ENCODE measurements at places on chromosomes 5 and 9.

DNA sequence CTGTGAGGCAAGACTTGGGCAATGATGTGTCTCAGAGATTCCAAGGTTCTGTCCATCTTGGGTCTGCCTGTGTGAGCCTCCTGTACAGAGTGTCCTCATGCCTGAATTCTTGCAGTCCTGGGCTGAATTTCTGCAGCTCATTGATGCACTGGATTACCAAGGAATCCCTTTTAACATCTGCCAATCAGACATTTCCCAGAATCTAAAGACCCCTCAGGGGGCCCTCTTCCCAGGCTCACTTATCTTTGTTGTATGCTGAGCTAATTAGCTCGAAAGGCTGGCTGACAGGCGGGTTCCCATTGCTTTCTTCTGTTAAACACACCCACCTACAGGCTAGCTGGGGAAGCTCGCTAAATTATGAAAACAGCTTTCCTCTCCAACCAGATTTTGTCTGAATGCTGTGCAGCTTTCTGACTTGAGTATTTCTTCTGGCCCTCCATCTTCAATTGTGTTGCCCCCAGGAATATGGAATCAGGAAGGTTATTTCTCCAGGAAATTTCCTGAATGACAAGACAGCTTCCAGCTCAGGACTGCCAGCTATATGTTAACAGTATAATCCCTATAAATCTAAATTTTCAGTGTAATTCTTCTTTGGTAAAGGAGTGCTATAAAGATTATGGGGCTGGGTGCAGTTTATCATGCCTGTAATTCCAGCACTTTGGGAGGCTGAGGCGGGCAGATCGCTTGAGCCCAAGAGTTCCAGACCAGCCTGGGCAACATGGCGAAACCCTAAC is at the start of gene LIX1:
Gene LIX1, minus strand, starts transcription at position 91 of the 734 bp plus-strand sequence. Its CDS starts 35 bp downstream, at position 56.
- peak; percentile 58 for DNase-seq

- DNase-seq = no peak
Measured at GRCh38 chr5:7823594-7823993, 27.3 kb downstream of the CFAP90 start.

DNA sequence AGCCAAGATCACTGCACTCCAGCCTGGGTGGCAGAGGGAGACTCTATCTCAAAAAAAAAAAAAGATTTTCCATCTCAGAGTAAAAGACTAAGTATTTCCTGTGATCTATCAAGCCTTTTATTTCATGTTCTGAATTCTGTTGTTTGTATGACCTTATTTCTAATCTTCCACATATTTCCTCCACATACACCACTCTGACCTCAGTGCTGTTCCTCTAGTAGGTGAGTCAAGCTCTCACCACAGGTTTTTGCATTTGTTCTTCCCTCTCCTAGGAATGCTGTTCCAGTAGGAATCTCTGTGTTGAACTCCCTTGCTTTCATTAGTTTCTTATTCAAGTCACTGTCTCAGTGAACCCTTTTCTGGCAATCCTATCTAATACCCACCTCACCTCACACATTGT is 68.1 kb downstream of the INVS start:
- DNase-seq = no peak

DNA sequence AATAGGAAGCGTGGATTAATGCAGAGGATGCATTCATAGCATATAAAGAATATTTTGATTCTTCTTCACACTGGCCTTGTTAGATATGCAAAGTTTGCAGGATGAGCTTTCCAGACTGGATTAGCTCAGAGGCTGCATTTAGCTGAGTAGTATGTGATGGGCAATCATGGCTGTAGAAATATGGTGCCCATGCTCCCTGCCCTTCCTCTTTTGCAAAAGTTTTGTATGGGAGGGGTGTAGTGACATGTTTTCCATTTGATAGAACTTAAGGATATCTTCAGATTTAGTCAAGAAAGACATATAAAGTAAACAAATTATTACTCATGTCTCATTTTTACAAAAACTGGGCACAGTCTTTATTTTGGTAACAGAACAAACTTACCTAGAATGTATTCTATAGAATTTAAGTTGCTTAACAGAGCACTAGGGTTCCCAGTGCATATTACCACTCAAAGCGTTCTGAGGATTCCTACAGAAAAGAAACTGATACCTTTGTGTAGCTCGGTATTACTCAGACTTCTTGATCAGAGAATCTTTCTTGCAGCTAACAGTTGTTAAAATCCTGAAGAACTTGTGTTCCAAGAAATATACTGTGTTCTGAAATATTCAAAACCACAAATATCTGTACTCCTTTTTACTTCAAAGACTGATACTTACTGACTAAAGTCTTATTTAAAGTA is 9.8 kb downstream of the GTF3C4 start:
- DNase-seq = no peak

DNA sequence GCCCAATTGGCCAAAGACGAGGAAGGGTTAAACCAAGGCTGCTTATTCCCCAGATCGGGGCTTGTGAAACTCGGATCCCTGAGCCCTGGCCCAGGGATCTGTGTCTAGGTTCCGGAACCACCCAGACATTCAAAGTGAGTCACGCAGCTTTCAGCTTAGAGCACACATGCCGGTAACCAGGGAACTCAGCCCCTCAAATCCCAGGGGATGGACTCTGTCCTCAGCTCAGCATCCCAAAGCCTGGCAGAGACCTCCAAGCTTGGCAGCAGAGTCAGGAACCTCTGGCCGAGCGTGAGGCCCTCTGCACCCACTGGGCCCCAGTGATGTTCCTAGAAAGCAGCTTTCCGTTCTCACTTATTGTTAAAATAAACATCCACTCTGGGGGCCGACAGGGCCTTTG is 5.1 kb downstream of the PNPLA7 start:
- DNase-seq = no peak

GRCh38 chr5:54370982-54371381 is 60.6 kb upstream of the ARL15 start:
- DNase-seq = no peak

DNA sequence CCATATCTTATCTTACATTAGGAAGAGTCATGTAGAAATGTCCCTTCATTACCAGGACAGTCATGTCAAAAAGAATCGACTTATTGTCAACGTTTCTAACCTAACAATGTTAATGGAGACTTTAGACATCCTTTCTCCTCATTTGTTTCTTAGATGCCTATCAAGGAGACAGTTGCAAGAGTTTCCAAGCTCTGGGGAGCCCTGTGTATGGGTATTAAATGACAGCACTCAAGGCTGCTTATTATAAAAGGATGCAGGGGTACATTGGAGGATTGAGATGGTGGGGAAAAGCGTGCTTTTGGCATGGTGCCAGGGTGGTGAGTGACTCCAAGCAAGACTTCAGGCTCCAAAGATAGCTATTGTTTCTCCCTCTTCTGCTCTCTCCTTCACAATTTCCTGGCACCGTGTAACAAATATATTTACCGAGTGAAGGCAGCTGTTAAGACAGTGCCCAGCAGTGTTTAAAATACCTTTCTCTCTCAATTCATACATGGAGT is 461.3 kb upstream of the CLINT1 start:
- DNase-seq = no peak

DNA sequence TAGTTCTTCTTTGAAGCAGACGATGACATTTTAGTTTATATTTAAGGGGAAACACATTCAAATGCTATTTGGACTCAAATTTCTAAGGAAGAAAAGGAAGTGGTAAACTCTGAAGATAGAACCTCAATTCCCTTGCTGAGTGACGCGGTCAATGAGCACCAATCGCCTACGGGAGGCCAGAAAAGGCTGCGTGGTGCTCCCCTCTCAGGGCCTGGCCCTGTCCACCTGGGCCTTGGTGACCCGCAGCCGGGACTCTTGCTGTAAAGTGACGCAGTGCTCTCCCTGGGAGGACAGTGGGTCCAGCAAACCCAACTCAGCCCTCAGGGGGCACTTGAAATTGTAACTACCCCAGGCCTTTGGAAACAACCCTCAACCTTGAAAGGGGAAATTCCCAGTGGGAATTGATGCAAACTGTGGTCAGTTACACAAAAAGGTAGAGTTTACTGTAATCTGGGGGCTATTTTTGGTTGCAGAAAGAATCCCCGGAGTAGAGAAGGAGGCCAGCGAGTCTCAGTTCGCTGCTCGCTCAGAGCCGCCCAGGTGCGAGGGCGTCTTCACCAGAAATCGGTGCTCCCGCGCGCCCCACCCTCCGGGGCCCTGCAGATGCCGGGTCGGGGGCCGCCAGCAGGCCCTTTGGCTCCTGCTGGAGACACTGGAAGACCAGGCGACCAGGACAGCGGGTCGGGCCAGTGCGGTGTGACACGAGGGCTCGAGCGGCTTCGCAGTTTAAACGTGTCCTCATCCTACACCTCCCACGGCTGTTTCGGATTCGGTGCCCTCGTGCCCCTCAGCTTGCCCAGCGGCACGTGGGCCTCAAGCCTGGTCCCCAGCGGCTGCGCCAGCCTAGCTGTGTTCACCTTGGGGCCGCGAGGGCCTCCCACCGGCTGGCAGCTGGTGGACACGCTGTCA is 1.4 kb upstream of the ANKRD33B start:
- DNase-seq = no peak

DNA sequence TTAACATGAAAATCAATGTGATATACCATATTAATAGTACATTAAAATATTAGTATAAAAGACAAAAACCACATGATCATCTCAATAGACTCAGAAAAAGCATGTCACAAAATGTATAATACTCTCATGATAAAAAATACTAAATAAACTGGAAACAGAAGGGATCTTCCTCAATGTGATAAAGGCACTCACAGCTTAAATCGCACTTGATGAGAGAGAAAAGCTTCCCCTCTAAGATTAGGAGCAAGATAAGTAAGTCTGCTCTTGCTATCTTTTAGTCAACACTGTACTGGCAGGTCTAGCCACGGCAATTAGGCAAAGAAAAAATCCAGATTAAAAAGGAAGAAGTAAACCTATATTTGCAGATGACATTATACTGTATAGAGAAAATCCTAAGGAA is 21.8 kb upstream of the MSH3 start:
- no peak for DNase-seq

DNA sequence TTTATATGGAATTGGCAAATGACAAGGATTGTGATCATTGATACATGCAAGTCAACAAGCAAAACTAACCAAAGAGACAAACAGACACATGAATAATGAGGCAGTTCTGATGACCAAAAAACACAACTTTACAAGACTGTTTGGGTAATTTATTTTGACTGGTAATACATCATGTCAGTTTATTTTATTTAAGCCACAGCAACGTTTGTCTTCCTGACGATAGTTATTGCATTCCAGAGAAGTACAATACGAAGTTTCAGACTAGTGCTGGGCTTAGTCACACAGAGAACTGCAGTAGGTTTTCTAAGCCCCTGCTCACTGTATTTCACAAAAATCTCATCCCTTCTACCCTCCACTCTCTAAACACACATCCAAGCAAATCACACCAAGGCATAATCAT is 514.2 kb downstream of the RAB3C start:
- DNase-seq = no peak

DNA sequence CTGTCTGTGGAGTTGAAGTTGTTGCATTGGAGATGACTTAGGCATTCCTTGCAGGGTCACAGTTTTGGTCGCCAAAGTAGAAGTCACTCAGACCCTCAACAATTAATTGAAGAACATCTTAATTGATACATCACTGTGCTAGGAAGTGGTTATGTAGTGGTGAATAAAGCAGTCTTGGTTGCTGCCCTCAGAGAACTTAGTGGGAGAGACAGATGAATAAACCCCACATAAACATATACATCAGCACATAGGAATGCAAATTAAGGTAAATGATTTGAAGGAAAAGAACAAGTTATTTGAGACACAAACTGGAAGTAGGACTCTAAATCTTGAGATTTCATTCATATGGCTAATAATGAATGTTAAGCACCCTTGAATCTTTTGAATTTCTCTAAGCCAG is 25.7 kb downstream of the FAM174A start:
- DNase-seq = no peak

DNA sequence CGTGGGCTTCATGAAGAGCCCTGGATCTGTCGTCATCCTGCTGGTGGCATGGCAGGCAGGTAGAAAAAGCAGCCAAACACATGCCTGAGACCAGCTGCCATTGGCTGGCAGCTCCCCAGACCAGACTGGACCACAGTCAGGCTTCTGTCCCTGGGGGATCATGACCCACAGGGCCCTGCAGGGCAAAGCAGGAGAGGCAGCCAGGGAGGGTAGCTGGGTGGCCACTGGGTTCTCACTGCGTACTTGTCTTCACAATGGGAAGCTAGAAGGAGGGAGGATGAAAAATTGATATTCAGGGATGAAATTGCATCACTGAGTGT is 67.8 kb upstream of the GARNL3 start:
- DNase-seq = no peak

- no peak for DNase-seq
Measured at GRCh38 chr5:180618487-180618828, 27.2 kb upstream of the SCGB3A1 start.

DNA sequence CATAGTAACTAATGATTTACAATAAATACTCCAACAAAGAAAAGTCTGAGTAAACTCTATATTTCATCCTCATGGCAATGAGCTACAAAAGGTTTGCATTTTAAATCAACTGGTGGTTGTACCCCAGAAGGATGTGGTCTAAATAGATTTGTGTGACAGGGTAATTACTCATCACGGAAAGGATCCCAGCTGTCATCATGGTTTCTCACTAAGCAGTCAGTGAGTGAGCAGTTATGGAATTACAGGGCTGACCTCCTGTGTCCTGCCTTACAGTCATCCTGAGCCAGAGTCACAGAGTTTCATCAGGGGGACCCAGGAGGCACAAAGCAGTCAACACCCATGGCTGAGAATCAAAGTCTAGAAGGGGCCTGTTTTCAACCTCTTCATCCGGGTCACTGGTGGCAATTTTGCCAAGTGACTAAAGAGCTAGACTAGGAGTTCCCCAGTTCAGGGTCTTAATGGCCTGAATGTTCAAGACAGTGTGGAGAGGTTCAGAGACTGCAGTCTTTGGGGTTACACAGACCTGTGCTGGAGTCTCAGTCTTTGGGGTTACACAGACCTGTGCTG is 210.7 kb upstream of the SLC24A2 start:
- no peak for DNase-seq

GRCh38 chr5:150505041-150505511 is 2.9 kb upstream of the NDST1 start:
- no peak for DNase-seq

All from NT2/D1 (cell line).